ENCODE measurements at places on chromosomes 6 and 20.

GRCh38 chr6:46333481-46333880 is 157.8 kb downstream of the RCAN2 start:
- no peak for DNase-seq

GRCh38 chr6:143160015-143160414 is 99.3 kb downstream of the AIG1 start:
- DNase-seq, result peak; percentile 68

- peak; percentile 99 for DNase-seq
Measured at GRCh38 chr6:150857062-150857944, 8.2 kb upstream of the MTHFD1L start.

- DNase-seq, result no peak
Measured at GRCh38 chr6:44230034-44230675, 6.8 kb downstream of the SLC29A1 start.

DNA sequence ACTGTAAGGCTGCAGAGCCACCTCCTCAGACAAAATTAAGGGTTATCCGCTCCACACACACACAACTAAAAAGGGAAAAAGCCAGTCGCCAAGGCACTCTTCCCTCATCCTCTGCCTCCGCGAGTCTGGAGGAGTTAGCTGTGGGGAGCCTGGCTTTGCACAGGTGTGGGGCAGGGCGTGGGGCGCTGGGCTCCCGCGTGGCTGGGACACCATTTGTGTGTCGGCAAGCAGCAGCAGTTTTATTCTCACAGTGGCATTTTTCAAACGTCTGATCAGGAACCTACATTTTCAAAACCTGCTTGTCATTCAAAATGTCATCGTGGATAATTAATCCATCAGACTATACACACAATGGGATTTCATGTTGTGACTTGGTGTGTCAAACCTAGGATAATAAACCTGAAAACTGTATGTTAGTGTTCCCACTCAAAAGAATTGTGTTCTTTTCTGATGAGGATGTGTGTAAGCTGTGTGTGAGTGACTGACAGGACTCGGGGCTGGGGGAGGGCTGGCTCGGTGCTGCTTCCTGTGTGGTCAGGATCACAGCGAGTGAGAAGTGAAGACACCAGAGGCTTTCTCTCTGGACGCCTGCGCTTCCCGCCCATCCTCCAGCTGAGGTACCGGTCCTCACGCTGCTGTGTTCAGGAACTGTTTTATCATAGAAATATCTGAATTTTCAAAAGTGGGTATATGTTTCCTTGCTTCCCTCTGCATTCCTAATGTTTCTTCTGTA is 83.1 kb downstream of the IRF4 start:
- DNase-seq, result peak; percentile 11
